ENCODE measurements at places on chromosomes 2 and 18.

- DNase-seq = no peak
Observed at GRCh38 chr2:232628466-232629128, 4.8 kb upstream of the EFHD1 start.

- peak; percentile 70 for DNase-seq
Observed at GRCh38 chr2:96506016-96506906, 1.1 kb upstream of the NEURL3 start.

DNA sequence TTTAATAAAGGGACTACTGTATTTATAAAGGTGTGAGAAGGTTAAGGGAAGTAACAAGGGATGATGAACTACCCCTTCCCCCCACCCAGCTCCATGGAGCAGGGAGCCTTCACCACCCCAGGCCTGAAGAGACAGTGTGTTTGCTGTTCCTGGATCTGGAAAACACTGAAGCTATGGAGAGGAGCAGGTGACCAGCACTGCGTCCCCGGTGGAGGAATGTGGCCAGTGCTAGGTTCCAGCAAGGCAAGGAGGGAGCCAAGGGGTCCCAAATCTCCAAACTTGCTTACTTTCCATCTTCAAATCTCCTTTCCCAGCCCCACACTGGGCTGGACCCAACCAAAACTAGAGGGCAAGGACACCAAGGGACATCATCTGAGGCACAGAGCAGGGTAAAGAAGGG lies 128.7 kb upstream of the CD302 start:
- DNase-seq = no peak

GRCh38 chr18:80010551-80010906 lies 22.2 kb upstream of the TXNL4A start:
- no peak for DNase-seq

GRCh38 chr2:71898375-71898774 lies 249.3 kb downstream of the CYP26B1 start:
- DNase-seq = peak; percentile 76

DNA sequence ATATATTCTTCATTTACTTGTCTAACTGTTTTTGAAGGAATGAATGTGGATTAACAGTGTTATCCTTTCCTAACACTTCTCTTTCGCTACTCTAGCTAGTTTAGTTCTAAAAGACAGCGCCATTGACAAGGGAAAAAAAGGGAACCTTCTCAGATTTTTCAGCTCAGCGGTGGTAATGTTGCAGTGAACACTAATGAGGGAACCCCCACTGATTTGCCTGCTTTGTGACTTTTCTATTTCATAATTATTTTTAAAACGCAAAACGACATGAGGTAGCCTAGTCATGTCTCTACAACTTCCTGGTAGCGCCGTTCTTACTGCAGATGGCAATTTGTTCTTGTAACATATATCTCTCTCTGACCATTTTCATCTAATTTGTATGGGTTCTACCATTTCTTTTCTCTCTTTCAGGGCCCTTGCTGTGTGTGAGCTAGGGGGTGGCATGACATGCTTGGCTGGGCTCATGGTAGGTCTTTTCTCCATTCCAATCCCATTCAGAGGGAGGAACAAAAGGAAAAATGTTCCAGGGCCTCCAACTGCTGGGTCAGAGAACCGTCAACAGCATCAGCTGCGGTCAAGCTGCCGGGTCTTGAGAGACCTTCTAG lies 235.5 kb upstream of the SIX3 start:
- no peak for DNase-seq

- no peak for DNase-seq
Observed at GRCh38 chr2:219565130-219566080, 5.9 kb downstream of the OBSL1 start.

- no peak for DNase-seq
Observed at GRCh38 chr2:190545555-190546385, 11.2 kb upstream of the NEMP2 start.

GRCh38 chr2:237472909-237473877 lies 13.9 kb upstream of the MLPH start:
- no peak for DNase-seq

DNA sequence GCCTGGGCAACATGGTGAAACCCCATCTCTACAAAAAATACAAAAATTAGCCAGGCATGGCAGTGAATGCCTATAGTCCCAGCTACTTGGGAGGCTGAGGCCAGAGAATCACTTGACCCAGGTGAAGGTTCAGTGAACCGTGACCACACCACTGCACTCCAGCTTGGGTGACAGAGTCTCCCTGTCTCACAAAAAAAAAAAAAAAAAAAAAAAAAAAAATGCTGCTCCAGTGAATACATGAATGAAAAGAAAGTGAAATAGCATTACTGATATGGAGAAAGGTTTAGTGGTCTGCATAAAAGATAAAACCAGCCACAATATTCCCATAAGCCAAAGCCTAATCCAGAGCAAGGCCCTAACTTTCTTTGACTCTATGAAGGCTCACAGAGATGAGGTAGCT lies 44.5 kb downstream of the METTL8 start:
- DNase-seq = no peak

- no peak for DNase-seq
Observed at GRCh38 chr2:98589489-98589888, 18.8 kb downstream of the COA5 start.

DNA sequence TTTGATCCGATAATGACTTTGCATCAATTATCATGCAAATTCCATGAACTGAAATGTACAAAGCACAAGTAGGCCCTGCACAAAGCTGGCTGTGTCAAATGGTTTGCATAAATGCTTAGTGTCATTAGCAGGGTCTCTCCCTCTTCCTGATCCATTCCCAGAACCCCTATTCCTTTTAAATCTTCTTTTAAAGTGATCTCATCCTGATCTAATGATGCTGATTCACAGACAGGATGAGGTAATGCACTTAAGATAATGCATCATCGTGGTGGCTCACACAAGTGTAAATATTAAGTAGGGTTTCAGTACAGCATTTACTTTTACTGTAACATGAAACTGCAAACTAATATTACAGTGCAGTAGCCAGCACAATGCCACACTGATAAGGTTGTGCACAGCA lies 304.8 kb upstream of the SOX11 start:
- no peak for DNase-seq

DNA sequence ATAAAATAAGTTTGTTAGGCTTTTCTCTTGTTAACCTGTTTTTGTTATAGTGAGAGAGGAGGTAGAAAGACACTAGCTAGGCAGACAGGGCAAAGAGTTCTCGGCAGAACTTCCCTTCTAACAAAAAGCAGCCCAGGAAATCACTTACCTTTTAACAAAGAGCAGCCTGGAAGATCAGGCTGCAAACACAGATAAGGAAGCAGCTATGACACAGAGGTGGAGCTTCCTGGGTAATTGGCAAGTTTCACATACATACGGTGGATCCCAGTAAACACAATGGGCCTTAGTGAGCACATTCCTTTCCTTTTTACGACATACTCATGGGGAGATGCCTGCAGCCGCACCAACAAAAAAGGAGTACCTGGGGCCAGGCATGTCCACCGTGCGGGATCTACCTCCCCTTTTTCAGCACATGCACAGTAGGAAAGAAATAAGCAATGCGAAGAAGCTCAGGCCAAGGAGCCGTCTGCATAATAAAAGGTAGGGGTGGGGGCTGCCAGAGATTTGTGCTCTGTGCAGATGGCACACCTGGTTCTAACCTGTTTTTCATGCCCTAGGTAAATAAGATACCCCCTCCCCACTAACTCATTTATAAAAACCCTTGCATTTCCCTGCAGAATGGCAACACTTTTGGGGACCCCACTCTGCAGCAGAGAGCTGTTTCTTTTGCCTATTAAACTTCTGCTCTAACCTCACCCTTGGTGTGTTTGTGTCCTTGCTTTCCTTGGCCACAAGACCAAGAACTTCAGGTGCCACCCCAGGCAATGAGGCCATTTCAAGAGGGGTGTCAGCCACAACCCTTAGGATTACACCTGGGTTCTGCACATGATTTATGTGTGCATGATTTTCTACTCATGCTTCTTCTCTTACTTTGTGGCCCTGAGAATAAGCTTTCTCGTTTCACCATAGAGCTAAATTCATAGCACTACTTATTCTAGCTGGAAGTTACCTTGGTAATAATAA lies 26.5 kb downstream of the MDH1 start:
- no peak for DNase-seq

GRCh38 chr18:27206411-27206810 lies 21.3 kb upstream of the CHST9 start:
- no peak for DNase-seq

- no peak for DNase-seq
Observed at GRCh38 chr2:33321236-33321771, 155.1 kb upstream of the RASGRP3 start.

- no peak for DNase-seq
Observed at GRCh38 chr2:36407413-36407812, 51.8 kb downstream of the CRIM1 start.

GRCh38 chr2:192307530-192307929 lies 112.8 kb upstream of the TMEFF2 start:
- DNase-seq = no peak

- no peak for DNase-seq
Observed at GRCh38 chr18:69364930-69365329, 35.8 kb upstream of the DOK6 start.

- DNase-seq = no peak
Observed at GRCh38 chr2:101821828-101822458, 124.4 kb downstream of the MAP4K4 start.

DNA sequence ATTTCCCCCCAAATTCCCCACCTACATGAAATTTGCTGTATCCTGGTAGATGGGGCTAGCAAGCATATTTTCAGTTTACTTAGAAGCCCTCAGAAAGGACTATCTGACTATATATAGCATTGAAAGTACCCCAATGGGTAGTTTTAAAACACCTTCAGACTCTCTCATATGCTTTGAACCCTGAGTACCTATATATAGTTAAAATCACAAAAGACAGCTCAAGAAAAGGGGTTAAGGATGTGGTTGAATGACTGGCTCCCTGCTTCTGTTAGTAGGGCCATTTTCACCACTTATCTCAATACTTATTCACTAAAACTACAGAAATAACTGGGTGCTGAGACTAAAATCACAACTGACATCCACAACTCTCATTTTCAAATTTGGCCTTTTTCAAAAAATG lies 18.5 kb downstream of the WDPCP start:
- no peak for DNase-seq

GRCh38 chr2:178268435-178268834 lies 74.1 kb downstream of the OSBPL6 start:
- DNase-seq = no peak

DNA sequence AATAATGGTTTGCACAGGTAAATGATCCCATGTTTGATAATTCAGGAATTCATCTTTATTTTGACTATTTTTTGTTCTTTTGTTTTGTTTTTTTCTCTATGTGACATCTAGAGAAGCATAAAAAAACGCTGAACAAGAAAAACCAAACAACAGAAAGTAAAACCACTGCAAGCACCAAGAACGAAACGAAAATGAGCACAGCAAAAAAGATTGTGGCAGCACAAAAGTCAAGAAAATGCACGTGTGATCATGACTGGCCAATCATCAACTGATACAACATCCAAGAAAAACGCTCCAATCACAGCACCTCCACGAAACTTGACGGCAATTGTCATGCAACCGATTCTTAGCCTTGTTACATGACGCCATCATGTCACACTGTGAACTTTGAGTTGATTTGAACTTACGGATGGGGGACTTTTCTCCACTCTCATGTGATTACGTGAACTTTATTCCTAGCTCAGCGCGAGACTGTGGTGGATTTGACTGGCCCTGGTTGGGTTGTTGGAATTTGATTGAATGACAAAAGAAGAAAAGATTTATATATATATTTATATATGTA lies 318.7 kb downstream of the CELF4 start:
- no peak for DNase-seq

GRCh38 chr18:74937291-74937690 lies 271.6 kb downstream of the PTGR3 start:
- DNase-seq = no peak

DNA sequence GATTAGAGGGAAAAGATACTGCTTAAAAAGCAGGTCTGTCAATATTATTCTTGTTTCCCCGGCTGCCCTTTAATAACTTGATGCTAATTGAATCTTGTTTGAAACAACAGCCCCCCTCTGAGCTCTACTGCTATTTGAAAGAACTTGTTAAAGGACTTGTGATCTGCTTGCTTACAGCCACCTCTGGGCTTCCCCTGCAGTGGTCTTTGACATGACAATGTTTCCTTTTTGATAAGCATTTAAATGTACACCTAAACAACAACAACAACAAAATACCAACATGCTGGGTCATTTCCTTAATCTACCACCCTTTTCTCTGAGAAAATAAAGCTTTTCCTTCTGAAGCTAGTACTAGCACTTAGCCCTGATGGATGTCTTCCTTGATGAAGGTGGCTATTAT lies 3.9 kb downstream of the HOXD1 start:
- no peak for DNase-seq

- DNase-seq = peak; percentile 83
Observed at GRCh38 chr18:76441002-76441667, 53.9 kb downstream of the ZNF516 start.

GRCh38 chr2:221569871-221570270 lies 2.2 kb downstream of the EPHA4 start:
- DNase-seq = no peak

DNA sequence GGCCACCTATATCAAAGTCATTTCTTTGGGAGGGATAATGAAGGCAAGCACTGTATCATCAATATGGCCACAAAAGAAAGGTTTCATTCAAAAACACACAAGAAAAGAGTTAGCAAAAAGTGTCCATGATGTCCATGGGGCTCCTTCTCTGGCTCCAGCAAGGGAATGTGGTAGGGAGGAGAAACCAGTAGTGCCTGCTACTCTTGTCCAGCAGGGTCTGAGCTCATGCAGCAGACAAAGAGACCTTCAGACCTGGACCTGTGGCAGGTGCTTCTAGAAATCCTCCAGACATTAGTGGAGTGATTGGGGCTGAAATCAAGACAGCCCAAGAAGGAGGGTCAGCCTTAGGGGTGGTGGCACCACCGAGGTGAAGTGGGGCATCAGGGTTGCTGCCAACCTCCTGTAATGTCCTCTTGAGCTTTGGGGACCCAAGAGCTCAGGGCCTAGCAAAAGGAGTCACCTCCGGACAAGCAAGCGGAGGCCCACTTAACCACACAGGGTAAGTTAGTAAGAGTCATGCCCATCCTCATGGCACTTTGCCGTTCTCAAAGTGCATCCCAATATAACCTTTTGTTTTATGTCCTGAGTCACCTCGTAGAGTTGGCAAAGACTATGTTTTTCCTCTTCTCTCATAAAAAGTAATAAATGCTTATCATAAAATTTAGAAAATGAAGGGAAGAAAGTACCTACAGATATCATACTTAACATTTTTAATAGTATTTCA lies 112.6 kb upstream of the YPEL5 start:
- peak; percentile 64 for DNase-seq

- no peak for DNase-seq
Observed at GRCh38 chr2:142938240-142938639, 60.8 kb downstream of the KYNU start.

GRCh38 chr2:40483549-40484243 lies 31.8 kb upstream of the SLC8A1 start:
- DNase-seq = no peak

DNA sequence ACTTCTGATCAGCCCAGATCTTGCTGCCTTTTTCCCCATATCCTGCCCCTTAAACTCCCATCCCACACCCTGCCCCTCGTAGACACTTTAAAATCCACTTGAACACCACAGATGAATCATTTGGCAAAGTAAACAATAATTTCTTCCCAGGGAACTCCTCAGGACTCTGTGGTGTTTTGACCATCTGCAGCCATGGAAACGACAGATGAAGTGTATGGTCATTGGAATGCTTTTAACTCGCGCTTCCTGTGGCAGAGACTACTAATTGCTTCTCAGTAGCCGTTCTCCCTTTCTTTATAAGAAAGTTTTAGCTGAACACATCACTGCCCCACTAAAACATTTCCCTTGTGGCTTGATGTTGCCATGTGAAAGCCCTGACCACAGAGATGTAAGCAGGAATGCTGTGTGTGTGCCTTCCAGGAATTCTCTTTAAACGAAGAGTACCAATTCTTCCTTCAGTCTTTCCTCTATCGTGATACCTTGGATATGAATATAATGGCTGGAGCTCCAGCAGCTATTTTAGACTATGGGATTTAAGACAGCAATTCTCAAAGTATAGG lies 92.7 kb upstream of the PARD3B start:
- DNase-seq = peak; percentile 89

Data from osteocyte (in vitro differentiated cells).